ENCODE measurements at places on chromosomes 5 and 9. TPM values are rescaled to one million over a fixed set of nuclear protein-coding genes. Genes with fewer than 3 reads are reported as not detected.

Gene PCDHAC2
- not detected for total RNA-seq

Gene EGFLAM
- total RNA-seq, result 1.1 TPM

Gene TRIM36
- 0.18 TPM for total RNA-seq

Gene MRPL41
- total RNA-seq, result 23.6 TPM

Gene IFNA5
- total RNA-seq, result not detected

Gene MYO10
- 93.0 TPM for total RNA-seq

GRCh38 chr9:26833792-26834191 lies 58.8 kb downstream of the CAAP1 start:
- no peak for DNase-seq

- no peak for DNase-seq
These were observed 490.0 kb upstream of the PIK3R1 start for GRCh38 chr5:67725604-67726003.

- DNase-seq, result peak; percentile 44
These were observed 512.9 kb upstream of the PTGER4 start for GRCh38 chr5:40166802-40167201.

DNA sequence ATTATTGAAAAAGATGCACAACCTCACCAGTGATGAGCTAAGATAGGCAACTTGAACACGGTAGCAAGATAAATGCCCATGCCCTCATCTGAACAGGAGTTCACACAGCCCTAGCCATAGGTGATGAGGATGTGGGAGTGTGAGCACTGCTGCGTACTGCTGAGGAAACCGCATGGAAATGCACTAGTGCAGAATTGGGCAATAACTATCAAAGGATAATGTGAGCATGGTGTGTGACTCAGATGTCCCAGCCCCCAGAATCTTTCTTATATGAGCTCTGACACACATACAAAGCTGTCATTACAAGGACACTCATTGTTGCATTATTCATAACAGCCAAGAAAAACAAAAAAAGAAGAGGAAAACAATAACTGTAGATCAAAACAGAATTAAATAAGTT lies 521.2 kb downstream of the IRX1 start:
- no peak for DNase-seq

- no peak for DNase-seq
These were observed 94.4 kb upstream of the SLC27A6 start for GRCh38 chr5:128870923-128871322.

DNA sequence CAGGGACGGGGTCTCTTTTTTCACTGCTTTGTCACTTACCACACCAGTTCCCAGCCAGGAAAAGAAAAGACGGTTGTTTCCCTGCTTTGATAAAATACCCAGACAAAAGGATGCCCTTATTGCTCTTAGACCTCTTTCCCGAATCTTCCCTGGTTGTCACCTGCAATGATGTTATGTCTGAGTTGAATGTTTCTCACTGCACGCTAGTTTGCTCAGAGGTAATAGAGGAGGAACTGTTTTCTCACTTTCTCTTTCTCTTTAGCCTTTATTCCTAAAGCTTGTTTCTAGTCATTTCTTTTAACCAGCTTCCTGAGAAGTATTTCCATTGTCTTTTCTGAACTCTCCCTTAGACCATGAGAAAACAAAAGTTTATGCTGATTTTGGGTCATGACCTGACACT lies 32.9 kb downstream of the ACER2 start:
- no peak for DNase-seq

GRCh38 chr5:66863243-66864170 lies 267.3 kb downstream of the MAST4 start:
- DNase-seq, result no peak
